ENCODE measurements at places on chromosomes 12 and 14.

DNA sequence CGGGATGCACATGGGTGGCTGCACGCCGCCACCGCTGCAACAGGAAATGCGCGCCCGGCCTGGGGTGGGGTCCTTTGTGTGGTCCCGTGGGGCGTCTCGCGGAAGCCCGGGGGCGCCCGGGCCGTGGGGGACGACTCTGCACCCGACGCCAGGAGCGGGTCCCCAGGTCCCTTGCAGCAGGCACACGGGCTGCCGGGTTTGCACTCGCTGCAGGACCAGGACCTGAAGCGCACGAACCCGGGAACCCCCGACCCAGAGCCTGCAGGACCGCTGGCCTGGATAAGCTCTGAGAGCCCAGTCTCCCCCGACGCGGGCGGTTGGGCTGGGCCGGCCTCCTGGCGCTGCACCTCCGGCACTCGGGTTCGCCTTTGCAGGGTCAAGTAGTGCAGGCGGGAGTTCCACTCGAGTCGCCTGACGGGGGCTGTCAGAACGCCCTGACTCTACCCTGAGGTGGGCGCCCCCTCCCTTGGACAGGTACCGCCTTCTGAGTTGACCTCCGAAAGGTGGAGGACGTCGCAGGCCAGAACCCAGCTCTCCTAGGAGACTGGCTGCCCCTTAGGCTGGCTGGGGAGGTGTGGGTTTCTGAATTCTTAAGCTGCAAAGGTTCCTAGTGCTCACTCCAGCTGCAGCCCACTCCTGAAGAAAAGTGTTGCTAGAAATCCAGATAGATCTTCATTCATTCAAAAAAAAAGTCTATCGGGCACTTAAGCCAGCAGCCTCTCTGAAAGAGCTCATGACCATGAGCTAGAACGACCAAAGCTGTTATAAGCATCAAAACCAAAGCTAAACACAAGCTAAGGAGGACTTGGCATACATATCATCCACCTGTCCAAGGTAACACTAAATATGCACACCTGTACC, 68.0 kb downstream of the RNF34 start:
- no peak for DNase-seq

DNA sequence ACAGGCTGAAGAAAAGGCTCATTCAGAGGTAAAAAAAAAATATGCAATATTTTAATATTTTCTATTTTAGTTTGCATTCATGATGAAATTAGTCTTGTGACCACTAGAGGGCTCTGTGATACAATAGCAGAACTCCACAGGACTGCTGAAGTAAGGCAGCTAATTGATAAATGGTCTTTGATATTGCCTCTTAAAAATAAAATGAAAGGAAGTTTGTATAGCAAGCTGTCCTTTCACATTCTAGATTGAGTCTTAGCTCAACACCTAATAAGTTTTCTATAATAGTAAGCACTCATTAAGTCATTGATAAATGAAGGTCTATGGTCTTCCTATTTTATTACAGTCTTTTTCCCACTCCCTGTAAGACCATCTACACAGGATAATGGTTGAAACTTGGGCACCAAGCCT, 315.7 kb downstream of the NAV3 start:
- DNase-seq, result no peak

DNA sequence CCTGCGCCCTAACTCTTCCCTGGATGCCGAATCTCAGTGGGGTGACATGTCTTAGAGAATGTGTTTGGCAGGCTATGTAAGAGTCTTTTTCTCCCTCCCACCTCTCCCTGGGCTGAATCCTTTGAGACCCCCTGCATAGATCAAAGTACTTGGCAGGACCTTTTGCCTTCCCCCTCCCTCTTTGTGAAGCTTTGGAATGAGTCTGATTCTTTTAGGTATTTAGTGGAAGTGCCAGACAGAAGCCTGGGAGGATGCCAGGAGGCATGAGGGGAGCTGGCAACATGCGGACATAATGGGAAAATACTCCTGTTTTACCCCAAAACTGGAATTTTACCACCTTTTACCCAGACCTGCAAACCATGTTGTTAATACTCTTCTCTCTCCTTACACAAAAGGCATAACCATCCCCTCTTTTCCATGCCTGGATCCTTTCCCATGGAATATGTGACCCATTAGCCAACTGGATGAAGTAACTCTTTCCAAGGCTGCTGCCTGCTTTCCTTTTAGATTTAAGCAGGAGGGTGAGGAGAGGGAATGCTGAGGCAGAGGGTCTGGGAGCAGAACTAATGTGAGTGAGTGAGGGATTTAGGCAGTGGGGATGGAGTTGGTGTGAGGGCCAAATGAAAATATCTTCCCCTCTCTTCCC, 41.7 kb downstream of the TTLL5 start:
- no peak for DNase-seq

- DNase-seq, result no peak
Observed at GRCh38 chr12:129564768-129565167, 339.1 kb downstream of the TMEM132D start.

DNA sequence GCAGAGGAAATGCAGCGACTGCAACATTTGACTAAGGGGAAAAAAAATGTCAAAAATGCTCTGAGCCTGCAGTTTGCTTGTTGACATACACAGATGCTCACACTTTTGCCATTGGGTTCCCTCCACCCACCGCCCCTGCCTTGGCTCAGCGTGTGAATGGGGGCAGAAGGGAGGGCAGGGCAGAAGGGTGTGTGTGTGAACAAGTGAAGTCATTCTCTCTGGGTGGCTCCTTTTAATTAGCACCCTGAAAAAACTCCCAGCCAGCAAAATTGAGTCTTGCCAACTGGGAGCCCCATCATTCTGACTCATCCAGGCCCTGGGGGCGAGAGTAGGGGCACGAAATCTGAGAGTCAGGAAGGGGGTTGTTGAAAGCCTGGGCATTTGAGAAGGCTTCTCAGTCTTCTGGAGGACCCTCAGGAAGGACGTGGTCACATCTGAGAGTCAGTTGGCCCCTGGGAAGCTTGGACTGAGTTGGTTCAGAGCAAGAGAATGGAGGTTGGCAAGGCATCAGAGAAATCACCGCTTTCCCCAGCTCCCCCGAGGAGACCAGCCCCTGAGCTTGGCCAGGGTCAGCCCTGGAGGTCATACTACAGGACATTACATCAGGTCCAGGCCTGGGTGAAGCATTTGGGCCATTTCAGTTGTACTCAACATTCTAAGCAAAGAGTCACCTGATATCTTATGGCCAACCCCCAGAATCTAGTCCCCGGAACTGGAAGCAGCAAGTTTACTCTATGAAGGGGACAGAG, 22.7 kb upstream of the KRT78 start:
- no peak for DNase-seq

GRCh38 chr12:91058786-91059185, 962 bp upstream of the KERA start:
- DNase-seq, result no peak

DNA sequence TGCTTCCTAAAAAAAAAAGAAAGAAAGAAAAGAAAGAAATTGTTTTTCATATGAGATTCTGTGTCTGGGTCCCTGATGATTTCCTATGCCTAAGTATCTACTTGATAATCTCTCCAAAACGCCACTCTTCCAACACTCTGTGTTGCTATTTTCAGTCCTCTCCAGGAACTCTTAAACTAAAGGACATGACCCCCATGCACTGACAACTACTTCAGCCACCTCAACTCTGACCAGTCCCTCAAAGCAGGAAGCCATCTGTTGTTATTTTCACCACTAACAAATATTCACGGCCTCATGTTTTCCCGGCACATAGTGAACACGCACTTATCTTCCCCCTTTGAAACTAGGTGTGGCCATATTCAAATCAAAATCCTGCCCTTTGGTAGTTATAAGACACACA, 259.3 kb downstream of the PPFIA2 start:
- DNase-seq, result no peak

GRCh38 chr14:56133547-56133946, 15.3 kb downstream of the PELI2 start:
- DNase-seq, result no peak

GRCh38 chr14:53545217-53545616, 392.1 kb upstream of the DDHD1 start:
- DNase-seq, result no peak

GRCh38 chr14:35789651-35790050, 19.4 kb downstream of the RALGAPA1 start:
- no peak for DNase-seq

DNA sequence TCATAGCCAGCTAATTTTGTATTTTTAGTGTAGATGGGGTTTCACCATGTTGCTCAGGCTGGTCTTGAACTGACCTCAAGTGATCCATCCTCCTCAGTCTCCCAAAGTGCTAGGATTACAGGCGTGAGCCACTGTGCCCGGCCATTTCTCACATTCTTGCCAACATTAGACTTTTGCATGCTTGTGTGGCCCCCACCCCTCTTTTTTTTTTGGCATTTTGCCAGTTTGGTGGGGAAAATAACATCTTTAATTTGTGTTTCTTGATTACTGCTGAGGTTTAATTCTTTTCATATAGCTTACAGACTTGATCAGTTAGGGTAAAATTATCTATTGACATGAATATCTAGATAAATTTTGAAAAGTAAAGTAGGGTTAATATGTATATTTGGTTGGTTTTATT, 3.8 kb downstream of the CCT2 start:
- DNase-seq, result no peak

DNA sequence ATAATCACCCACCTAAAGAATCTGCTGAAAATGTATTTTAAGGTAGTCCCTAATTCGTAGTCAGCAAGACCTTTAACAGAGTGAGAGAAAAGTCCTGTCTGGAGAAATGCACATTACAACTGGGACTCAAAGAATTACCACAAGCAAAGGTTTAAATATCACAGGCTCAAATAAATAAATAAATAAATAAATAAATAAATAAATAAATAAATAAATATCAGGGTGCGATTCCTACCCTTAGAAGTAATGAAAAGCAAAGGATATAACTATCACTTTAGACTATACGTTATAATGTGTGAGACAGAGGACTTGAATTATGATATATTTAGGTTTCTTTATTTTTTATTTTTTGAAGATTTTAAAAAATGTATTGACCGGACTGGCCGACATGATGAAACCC, 522.5 kb upstream of the ATXN7L3B start:
- DNase-seq, result no peak

GRCh38 chr12:3150308-3150670, 73.1 kb downstream of the TSPAN9 start:
- no peak for DNase-seq

GRCh38 chr12:60684988-60685655, 1089.3 kb downstream of the SLC16A7 start:
- no peak for DNase-seq

GRCh38 chr12:65465766-65466547, 187.5 kb downstream of the MSRB3 start:
- DNase-seq, result no peak

GRCh38 chr14:75003250-75004027, 718 bp downstream of the EIF2B2 start:
- no peak for DNase-seq

GRCh38 chr14:32189811-32190210, 12.0 kb upstream of the RNU6-7 start:
- DNase-seq, result no peak

GRCh38 chr12:56600753-56601152, 29.4 kb downstream of the BAZ2A start:
- DNase-seq, result no peak

GRCh38 chr14:34256223-34256622, 205.8 kb downstream of the SPTSSA start:
- DNase-seq, result no peak

DNA sequence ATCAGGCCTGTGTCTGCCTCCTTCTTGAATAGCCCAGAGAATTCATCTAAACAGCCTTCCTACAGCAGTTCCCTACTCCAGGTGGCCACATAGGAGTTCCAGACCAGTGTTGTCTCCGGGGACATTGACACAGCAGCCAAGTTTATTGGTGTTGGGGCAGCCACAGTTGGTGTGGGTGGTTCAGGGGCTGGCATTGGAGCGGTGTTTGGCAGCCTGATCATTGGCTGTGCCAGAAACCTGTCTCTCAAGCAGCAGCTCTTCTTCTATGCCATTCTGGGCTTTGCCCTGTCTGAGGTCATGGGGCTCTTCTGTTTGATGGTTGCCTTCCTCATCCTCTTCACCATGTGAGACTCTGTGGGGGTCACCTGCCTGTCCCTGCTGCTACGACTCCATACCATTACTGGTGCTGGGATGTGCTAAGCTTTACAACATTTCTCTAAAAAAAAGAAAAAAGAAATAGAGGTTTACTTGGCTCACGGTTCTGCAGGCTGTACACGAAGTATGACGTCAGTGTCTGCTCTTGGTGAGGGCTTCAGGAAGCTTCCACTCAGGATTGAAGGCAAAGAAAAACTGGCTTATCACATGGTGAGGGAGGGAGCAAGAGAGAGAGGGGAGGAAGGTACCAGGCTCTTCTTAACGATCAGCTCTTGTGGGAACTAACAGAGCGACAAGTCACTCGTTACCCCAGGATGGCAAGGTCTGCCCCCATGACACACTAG, 57.5 kb downstream of the CHST11 start:
- DNase-seq, result no peak

GRCh38 chr12:49043856-49044258, 16.7 kb downstream of the KMT2D start:
- peak; percentile 63 for DNase-seq

DNA sequence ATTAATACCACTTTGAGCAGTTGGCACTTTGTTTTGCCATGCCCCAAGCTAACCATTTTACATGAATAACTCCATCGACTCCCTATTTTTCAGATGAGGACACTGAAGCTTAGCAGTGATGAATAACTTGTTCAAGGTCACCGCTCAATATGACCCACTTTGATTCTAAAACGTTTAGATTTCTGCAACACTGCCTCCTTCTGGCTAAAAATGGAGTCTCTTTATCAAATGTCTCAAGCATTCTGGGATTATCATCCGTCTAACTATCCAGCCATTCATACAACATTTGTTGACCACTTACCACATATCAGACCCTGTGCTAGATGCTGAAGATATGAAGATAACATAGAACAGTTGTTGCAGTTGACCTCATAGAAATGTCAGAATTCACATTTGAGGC, 298.0 kb downstream of the PPFIA2 start:
- no peak for DNase-seq

DNA sequence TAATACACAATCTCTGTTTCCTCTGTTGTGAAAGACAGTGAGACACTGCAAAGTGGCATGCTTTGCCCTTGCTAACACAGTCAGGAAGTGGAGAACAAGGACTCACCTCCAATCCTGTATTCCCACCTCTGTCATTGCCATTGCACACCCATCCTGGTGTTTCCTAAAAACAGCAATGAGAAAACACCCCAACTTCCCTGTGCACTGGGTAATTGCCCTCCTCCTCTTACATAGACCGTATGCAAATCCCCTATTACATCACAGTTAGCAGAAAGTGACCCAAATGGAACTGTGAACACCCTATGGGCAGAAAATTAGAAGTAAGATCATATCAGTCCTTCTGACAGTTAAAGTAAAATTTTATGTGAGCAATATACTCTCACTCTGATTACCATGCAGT, 355.5 kb downstream of the BCL11B start:
- DNase-seq, result no peak

- no peak for DNase-seq
Observed at GRCh38 chr14:56094076-56094475, 24.1 kb upstream of the PELI2 start.

GRCh38 chr12:63917864-63918799, 73.6 kb downstream of the SRGAP1 start:
- no peak for DNase-seq
